ENCODE measurements at places on chromosomes 16 and 17. TPM values are rescaled to one million over a fixed set of nuclear protein-coding genes. Genes with fewer than 3 reads are reported as not detected.

The MMP25 gene
- polyA plus RNA-seq = 1.4 TPM

The SCNN1B gene
- polyA plus RNA-seq = 12.3 TPM

The HSPB9 gene
- 0.46 TPM for polyA plus RNA-seq

The MYH2 gene
- not detected for polyA plus RNA-seq

The MYH13 gene
- 0.19 TPM for polyA plus RNA-seq

The CD300A gene
- polyA plus RNA-seq = 1.00 TPM

The KCNJ12 gene
- polyA plus RNA-seq = 4.3 TPM

The SYCE1L gene
- 4.7 TPM for polyA plus RNA-seq

The DNASE1L2 gene
- 0.36 TPM for polyA plus RNA-seq

The CACNG4 gene
- 3.5 TPM for polyA plus RNA-seq

The CDC42EP4 gene
- 45.5 TPM for polyA plus RNA-seq

DNA sequence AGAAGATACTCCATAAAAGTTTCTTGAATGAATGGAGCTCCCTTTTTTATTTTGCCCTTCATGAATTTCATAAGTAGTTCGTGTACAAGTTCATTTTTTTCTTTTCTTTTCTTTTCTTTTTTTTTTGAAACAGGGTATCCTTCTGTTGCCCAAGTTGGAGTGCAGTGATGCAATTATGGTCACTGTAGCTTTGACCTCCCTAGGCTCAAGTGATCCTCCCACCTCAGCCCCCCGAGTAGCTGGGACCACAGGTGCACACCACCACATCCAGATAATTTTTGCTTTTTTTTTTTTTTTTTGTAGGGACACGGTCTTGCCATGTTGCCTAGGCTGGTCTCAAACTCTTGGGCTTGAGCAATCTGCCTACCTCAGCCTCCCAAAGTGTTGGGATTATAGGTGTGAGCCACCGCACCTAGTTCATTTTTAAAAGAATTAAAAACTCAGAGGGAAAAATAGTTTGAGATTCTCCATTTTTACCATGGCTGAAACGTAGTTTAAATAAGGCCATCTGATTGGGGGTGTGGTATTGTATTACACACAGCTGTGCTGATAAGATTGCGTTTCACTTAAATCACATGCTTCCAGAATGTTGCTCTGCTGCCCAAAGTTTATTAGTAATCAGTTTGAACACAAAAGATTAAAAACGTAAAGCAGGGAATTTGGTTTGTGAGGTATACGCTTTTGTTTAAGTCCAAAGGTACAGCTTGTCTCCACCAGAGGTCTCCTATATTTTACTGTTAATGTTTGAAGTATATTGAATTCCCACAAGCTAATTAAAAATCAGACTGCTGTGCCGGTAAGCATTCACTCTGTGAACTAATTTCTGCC, 154.1 kb downstream of the SOCS1 start:
- no peak for DNase-seq

- DNase-seq = no peak
These were observed 52.8 kb downstream of the NDEL1 start for GRCh38 chr17:8488491-8488890.

DNA sequence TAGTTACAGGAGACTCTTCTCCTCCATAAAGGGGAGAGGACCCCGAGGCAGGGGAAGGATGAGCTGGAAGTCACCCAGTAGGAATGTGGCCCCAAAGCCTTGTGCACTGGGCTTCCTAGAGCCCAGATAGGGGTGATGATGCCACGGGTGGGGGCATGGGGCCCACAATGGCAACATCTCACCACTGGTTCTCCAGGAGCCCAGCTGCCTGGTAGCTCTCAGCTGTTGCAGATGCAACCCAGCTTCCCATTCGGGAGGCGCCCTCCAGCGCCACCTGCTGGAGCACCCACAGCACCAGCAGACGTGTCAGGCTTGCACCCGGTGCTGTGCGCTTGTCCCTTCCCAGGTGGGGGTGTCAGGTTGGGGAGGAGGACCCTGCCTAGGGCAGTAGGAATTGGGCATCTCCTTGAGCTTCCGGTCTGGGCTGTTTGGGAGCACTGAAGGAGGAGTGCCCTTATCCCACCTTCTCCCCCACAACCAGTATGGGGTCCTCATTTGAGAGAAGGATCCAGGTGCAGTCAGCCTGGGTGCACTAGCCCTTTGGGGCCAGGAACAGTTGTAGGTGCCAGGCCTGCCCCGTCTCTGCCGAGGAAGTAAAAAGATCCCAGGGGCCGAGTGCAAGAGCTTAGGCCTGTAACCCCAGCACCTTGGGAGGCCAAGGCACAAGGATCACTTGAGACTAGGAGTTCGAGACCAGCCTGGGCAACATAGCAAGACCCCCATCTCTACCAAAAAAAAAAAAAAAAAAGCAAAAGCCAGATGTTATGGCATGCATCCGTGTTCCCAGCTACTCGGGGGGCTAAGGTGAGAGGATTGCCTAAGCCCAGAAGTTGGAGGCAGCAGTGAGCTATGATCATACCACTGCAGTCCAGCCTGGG, 14.4 kb downstream of the CDIPT start:
- no peak for DNase-seq

DNA sequence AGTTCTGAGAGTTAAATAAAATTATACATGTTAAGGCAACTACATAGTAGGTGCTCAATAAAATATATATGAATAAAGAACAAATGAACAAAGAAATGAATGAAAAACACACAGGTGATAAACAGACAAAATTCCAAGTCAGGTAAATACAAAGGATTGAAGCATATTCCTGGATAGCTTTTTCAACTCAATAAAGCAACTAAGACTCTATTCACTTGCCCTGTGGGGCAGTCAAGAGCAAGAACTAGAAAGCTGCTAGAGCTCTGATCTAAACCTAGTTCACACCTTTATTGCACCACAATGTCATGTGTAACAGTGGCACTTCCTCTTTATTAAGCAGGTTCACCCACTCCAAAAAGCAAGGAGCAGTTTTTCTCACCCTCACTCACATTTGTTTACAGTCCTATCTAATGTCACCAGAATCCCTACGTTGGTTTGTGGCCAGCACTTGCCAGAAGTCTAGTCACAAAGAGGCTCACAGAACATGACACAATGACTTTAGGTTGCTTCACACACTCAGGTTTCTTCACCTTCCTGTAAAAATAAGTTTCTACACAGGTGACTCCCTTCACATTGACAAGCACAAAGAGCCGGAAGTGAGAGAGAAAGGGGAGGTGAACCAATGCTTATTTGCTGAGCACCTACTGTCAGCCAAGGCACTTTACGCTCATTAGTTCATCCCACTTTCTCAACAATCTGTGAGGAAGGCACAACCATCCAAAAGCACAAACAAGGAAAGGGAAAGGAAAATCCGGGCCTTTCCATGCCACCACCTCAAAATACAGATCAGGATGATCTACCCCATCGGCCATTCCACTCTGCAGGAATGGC, 70.8 kb downstream of the XPO6 start:
- no peak for DNase-seq

DNA sequence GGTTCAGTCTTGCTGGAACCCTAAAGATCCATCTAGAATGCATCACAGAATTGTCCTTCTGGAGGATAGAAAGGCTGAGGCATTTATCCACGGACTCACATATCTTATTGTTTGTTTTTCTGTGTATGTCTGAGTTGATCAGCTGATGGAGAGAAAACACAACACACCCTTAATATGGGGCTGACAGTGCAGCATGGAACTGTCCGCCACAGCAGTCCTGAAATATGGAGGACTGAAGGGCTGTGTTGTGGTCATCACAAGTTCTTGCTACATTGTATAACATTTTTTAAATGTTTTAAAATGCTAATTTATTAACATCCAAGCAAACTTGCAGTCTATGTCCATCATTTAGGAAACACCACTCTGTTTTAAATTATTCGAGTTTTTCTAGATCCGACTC, 448.9 kb upstream of the ERCC4 start:
- DNase-seq = no peak

DNA sequence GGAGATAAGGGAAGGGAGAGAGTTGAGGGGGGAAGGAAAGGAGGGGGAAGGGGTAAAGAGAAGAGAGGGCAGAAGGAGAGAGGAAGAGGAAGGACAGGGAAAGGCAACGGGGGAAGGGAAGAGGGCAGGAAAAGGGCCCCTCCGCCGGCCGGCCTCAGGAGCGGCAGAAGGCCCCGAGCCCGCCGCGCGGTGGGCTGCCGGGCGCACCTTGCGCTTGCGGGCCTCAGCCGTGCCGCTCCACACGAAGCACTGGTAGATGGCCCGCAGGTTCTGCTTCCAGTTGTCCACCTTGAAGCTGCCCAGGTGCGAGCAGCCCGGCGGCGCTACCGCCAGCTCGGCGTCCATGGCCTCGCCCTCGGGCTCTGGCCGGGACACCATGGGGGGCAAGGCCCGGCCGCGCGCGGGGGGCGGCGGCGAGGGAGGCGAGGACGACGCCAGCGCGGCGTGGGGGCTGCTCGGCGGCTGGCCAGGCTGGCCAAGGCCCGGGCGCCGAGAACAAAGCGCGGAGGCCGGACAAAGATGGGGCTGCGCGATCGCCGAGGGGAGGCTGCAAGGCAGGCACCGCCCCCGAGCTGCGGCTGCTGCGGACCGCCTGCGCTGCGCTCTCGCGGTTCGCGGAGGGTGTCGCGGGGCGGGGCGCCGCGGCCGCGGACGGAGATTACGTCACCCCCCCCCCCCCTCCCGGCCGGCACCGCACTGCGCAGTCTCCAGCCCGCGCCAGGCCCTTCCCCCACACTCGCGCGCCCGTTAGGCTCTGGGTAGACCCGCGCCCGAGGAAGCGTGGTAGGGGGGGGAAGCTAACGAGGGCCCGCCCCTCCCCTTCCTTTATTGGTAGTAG, at the start of gene USP22:
TSS of gene USP22 (minus strand) at position 554 of the 838 bp plus-strand sequence. CDS start at position 378, 176 bp downstream.
- no peak for DNase-seq

DNA sequence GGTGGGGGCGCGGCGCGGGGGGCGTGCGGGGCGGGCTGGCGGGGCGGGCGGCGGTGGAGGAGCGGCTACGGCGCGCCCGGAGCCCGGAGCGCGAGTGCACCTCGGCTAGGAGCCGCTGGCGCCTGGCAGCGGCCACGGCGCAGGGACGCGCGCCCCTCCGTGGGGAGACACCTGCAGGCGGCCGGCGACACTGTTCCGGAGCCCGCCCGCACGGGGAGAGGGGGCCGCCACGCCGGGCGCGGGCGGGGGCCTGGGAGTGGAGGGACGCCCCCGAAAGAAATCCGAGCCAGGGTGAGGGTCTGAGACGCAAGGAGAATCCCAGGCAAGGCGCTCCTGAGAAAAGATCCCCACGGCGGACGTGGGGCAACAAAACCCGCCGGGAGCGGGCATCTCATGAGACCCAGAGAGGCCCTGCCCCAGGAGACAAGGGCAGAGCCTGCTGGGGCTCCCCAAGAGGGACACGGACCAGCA, at the start of gene GSG1L:
TSS of gene GSG1L (minus strand) at position 124 of the 471 bp plus-strand sequence. CDS start 290 bp downstream, outside the sequence.
- peak; percentile 14 for DNase-seq

DNA sequence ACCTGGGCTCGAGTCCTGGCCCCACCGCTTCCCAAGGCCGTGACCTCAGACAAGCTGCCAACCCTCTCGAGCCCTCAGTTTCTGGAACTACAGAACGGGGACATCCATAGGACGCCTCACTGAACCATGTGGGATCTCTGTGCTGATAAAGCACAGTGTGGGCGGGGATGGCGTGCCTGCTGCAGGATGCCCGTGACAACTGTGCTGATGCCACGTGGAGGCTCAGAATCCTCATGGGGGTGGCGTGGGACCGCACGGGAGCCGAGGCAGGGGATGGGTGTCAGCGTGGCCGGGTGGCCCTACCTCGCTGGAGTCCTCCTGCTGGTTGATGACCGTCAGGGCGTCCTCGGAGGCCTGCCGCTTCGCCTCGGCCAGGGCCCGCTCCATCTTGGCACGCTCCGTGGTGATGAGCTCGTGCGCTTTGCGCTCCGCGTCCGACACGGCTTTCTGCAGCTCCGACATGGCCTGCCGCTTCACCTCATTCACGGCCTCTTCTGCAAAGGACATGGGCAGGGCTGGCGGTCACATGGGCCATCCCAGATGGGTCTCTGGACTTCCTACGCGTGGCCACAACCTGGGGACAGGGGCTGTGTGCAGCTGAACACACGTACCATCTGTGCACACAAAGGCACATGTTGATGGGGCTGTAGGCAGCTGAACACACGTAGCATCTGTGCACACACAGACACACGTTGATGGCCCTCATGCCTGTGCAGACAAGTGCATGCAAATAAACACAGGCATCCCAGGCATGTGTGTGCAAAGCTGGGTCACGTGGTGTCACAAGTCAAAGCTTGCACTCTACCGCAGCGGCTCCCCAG, 12.7 kb upstream of the PABPN1L start:
- no peak for DNase-seq

- DNase-seq = no peak
These were observed 842 bp upstream of the TEDC2 start for GRCh38 chr16:2458887-2459646.

DNA sequence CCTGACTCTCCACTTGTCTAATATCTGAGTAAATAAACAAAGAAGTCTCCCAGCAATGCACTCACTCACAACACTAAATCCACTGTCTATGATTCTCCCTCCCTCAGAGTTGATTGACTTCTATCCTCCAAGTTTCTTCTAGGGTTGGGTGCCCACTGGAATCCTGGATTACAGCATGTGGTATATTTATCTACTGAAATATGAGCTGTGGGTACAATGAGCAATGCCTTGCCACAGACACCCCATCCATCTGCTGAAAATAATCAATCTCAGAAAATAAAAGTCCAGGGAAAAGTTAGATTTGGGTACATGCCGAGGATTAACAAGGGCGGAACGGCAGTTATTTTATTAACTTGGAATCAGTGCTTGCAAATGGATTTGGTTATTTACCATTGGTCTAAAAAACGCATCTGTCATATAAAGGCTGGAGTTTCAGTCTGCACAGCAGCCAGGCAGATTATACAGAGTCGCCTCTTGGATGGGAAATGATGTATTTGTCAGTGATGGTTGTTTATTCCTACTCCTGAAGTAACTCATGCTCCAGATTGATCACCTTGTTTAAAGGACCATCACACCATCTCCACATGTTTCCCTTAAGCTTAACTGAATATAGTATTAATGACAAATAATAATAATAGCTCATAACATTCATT, 193.9 kb upstream of the SOX9 start:
- peak; percentile 15 for DNase-seq

DNA sequence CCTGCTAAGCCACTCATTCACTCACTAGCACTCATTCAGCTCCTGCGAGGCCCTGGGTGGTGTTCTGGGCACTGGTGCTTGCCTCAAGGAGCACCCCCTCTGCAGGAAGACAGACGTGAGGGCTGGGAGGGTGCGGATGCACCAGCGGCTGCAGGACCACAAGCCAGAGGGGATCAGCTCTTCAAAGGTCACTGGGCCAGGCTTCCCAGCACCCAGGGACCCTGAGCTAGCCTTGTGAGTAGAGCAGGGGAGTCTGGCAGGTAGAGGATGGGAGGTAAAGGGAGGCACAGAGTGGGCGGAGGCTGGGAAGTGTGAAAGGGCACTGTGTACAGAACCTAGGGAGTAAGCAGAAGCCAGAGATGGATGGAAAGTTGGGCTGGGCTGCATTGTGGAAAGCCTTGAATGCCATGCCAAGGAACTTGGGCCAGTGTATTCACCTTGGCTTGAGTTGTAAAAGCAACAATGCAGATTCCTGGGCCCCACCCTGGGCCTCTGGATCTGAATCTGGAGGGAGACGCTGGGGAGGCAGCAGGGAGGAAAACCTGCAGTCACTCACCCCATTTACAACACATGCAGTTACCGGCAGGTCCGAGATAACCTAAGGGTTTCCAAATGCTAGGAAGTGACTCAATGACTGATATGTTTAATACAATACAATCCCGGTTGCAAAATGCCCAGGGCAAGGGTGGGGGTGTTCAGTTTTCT, 1.7 kb downstream of the IL4R start:
- DNase-seq = no peak

GRCh38 chr17:29168079-29168758, 12.0 kb downstream of the MYO18A start:
- DNase-seq = no peak

GRCh38 chr17:55334285-55334684, 69.5 kb downstream of the HLF start:
- DNase-seq = no peak

All from renal cortex interstitium (tissue), 15 donors.